Activated T-helper 2 cell treated with anti-CD3 and anti-CD28 coated beads, Interferon-gamma antibody, Interleukin-2, Interleukin-4, amounts not matched to agents 10 μg/mL and 5 μg/mL and 100 μg/mL, durations not matched to agents 14 hours and 24 hours and 36 hours (primary cell): ENCODE measurements at places on chromosomes 1 and 21. TPM values are rescaled to one million over a fixed set of nuclear protein-coding genes. Genes with fewer than 3 reads are reported as not detected.

Gene ABCA4
- total RNA-seq, result not detected in 2 replicates

DNA sequence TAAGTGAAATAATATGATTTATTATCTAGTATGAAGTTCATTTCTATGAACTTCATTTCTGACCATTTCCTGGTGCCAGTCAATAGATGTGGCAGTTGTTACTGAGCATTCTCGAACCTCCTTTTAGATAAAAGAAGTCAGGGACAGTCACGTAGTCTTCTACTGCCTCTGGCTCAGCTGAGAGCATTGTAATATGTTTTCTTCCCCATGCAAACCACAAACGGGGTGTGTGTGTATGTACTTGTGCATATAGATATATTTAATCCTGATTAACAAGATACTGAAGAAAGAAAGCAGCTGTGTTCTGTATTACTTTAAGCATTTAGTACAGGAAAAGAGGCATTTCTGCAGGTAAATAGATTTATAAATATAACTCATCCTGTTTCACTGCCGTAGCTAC, 21.6 kb downstream of the ZNF684 start:
- H3K27ac ChIP-seq, result no peak overlapping the region
- H3K27me3 ChIP-seq, result no peaks in the 10 kb centered on the region
- peaks cover 4% of the 10 kb centered on the region for H3K36me3 ChIP-seq
- H3K4me1 ChIP-seq, result no peaks in the 10 kb centered on the region
- no peak overlapping the region for H3K4me3 ChIP-seq

GRCh38 chr1:151809985-151810556, 4.9 kb upstream of the LINGO4 start:
- no peaks in the 10 kb centered on the region for H3K36me3 ChIP-seq
- H3K27me3 ChIP-seq, result peaks cover 8% of the 10 kb centered on the region
- DNase-seq, result no peak
- no peak overlapping the region for H3K27ac ChIP-seq
- H3K4me3 ChIP-seq, result no peak overlapping the region

DNA sequence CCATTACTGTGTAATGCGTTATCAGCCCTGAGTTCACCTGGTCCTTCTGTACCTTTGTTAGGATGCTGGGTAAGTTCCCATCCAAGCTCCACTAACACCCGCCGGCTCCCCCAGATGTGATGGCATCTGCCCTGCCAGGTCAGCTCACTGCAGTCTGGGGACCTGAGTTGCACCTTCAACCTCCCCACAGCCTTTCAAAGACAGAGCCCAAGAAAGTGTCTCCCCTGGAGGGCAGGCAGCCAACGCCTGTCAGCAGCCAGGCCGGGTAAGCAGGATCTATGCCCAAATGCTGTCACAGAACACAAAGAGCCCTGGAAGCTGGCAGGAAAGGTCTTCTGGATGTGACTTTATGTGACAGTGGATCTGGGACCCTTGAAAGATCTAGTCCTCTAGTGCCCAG, 13.7 kb downstream of the MRAP start:
- no peak overlapping the region for H3K27ac ChIP-seq
- no peaks in the 10 kb centered on the region for H3K27me3 ChIP-seq
- peaks cover 7% of the 10 kb centered on the region for H3K4me1 ChIP-seq
- DNase-seq, result no peak
- peaks cover 51% of the 10 kb centered on the region for H3K36me3 ChIP-seq

Gene OR2L8
- 0.21 TPM in 2 replicates for total RNA-seq

- H3K4me3 ChIP-seq, result no peak overlapping the region
- H3K27ac ChIP-seq, result peak overlapping the region; percentile 79
- DNase-seq, result no peak
- H3K4me1 ChIP-seq, result peaks cover 33% of the 10 kb centered on the region
- no peaks in the 10 kb centered on the region for H3K27me3 ChIP-seq
- H3K36me3 ChIP-seq, result peaks cover 37% of the 10 kb centered on the region
Measured at GRCh38 chr1:39398278-39399021, 93.0 kb upstream of the BMP8A start.
